ENCODE measurements at places on chromosomes 4 and X.

DNA sequence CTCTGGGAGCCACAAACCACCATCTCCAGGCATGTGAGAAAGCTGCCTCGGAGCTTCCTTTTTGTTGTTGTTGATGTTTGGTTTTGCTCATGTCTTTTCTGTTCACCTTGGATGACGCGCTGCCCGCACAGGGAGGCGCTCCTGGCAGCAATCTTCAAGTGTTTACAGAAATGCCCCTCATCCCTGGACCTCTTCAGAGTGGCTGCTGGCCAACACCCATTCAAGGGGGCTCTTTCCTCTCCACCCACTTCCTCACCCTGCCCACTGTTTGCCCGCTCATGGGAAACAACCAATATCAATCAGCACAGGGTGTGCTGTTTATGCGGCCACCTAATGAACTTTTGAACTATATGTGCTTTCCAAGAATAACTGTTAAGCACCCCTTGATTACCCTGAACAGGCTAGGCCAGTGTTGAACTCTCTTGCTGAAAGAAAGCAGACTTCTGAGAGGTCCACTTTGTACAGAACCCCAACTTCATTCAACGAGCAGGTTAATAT, 355.1 kb upstream of the CLNK start:
- peaks cover 7% of the 10 kb centered on the region for H3K4me1 ChIP-seq
- no peak overlapping the region for H3K4me3 ChIP-seq
- H3K27me3 ChIP-seq, result no peaks in the 10 kb centered on the region
- H3K36me3 ChIP-seq, result no peaks in the 10 kb centered on the region
- DNase-seq, result no peak
- no peak overlapping the region for H3K27ac ChIP-seq

- H3K27me3 ChIP-seq, result no peaks in the 10 kb centered on the region
- no peaks in the 10 kb centered on the region for H3K4me1 ChIP-seq
- H3K4me3 ChIP-seq, result no peak overlapping the region
- DNase-seq, result no peak
- no peak overlapping the region for H3K27ac ChIP-seq
- H3K36me3 ChIP-seq, result no peaks in the 10 kb centered on the region
These were observed 333.1 kb upstream of the IGFBP7 start for GRCh38 chr4:57443308-57443707.

DNA sequence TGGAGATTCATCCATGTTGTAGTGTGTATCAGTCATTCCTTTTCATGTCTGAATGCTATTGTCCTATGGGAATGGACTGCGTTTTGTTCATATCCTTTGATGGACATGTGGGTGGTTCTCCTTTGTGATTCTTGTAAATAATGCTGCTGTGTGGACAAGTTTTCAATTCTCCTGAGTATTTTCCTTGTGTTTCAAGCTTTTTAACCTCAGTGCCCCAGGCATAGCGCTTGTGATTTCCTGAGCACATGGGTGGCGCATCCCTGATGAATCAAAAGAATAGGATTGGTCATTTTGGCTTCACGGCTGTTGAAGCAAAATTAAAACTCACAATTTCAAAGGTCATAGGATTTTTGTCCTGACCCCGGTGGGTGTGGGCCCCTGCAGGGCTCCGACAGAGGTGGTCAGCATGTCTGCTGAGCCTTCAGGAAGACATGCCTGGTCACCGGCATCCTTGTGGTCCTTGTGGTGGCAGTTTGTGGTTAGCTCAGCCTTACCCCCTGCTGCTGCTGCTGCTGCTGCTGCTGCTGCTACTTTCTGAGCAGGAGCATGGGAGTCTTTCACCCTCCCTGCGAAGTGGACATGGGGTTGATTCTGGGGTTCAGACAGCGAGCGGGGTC, 30.0 kb downstream of the SHROOM2 start:
- no peak overlapping the region for H3K27ac ChIP-seq
- DNase-seq, result no peak
- no peaks in the 10 kb centered on the region for H3K4me1 ChIP-seq
- no peaks in the 10 kb centered on the region for H3K27me3 ChIP-seq
- H3K36me3 ChIP-seq, result no peaks in the 10 kb centered on the region

DNA sequence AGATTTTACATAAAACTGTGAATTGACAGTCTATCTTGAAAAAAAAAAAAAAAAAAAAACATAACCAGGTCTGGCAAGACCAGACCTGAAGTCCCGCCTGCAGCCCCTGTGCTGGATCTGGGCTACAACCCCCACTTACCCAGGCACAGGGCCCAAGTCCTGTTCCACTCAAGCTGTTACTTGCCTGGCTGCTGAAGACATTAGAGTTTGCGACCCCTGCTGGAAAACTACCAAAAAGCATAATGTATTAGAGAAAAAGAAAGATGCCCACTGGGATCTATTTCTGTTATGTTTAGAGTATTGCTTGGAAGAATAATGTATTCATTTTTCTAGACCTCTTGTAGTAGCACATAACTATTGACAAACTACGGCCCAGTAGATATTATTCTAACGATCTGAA, 4.7 kb downstream of the HS3ST1 start:
- no peaks in the 10 kb centered on the region for H3K36me3 ChIP-seq
- H3K4me1 ChIP-seq, result peaks cover 11% of the 10 kb centered on the region
- no peak overlapping the region for H3K4me3 ChIP-seq
- H3K27me3 ChIP-seq, result peaks cover 28% of the 10 kb centered on the region

DNA sequence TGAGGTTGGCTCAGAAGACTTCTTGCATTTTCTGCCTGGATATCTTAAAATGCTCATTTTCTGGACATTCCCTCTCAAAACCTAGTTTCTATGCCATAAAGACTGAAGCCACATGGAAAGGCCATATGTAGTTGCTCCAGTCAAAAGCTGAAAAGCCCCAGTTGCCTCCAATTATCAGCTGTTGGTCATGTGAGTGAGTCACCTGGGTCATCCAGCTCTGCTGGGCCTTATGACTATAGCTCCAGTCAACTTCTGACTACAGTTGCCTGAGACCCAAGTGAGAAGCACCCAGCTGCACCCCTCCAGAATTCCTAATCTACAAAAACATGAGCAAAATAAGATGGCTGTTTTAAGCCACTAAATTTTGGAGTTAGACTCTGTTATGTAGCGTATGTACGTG, 41.9 kb downstream of the HELQ start:
- H3K4me1 ChIP-seq, result no peaks in the 10 kb centered on the region
- no peak overlapping the region for H3K27ac ChIP-seq
- no peaks in the 10 kb centered on the region for H3K27me3 ChIP-seq
- no peak for DNase-seq
